ENCODE measurements at places on chromosomes 12 and 14. TPM values are rescaled to one million over a fixed set of nuclear protein-coding genes. Genes with fewer than 3 reads are reported as not detected.

GRCh38 chr12:120228291-120229070 is 27.6 kb upstream of the RPLP0 start:
- DNase-seq: peak; percentile 97
- peak overlapping the region; percentile 95 for H3K27ac ChIP-seq
- H3K36me3 ChIP-seq: peaks cover 11% of the 10 kb centered on the region

The PKP2 gene
- 37.1 TPM for polyA plus RNA-seq

DNA sequence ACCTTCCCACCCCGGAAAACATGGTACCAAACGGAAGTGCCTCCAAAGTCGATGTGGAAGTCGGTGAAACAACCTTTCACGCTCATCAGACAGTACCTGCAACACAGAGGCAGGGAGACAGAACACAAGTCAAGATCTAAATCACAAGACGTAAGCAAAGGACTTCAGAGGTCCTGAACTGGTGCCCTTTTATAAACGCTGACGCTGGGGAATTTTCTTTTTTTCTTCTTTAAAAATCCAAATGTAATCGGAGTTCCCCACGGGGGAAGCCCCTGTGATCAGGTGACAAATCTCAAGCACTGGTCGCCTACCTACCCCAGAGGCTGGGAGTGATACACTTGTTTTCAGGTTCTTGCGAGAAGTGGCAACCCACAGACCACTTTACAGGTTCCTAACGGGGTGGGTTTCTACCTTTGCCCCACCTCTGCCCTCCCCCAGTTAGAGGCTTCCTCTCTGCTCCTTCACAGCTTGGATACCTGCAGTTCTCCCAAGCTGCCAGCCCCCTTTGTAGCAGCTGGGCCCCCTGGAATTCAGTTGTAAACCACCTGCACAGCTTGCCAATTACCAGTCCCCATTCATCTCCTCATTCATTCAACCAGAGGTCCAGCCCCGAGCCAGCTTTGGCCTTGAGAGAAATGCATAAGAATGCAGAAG is 46.2 kb downstream of the KDM2B start:
- H3K4me1 ChIP-seq: peaks cover 24% of the 10 kb centered on the region
- H3K36me3 ChIP-seq: peaks cover 24% of the 10 kb centered on the region
- no peak for DNase-seq

The MYO1H gene
- polyA plus RNA-seq: 1.0 TPM

DNA sequence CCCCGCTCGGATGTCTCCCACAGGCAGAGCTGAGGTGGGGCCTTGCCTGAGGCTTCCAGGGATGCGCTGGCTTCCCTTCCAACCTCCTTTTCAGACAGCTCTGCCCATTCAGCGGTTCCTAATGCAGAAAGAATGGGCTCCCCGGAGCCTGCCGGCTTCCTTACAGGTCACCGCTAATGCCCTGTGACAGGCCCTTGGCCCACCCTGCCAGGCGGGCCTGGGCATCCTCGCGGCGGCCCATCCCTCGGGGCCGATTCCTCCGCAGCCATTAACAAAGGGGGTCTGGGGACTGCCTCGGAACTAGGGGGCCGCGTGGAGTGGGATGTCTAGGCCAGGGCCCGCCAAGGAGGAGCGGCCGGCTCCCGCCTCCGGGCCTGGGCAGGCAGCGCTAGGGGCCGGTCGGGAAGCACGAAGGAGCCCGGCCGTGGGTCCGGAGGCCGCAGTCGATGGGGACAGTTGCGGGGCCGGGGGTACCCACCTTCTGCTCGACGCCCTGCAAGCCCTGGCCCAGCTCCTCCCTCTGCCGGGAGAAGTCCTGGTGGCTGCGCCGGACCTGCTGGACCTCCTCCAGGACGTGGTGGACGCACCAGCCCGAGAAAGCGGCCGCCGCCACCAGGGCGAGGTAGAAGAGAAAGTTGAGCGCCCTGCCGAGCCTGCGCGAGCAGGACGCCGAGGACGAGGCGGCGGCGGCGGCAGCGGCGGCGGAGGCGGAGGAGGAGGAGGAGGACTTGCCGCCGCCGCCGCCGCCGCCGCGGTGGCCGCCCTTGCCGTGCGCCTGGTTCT is 738 bp downstream of the CKAP4 start:
- DNase-seq: peak; percentile 69
- peak overlapping the region; percentile 78 for H3K4me3 ChIP-seq
- peak overlapping the region; percentile 55 for H3K27ac ChIP-seq
- H3K36me3 ChIP-seq: peaks cover 7% of the 10 kb centered on the region
- H3K27me3 ChIP-seq: no peaks in the 10 kb centered on the region

DNA sequence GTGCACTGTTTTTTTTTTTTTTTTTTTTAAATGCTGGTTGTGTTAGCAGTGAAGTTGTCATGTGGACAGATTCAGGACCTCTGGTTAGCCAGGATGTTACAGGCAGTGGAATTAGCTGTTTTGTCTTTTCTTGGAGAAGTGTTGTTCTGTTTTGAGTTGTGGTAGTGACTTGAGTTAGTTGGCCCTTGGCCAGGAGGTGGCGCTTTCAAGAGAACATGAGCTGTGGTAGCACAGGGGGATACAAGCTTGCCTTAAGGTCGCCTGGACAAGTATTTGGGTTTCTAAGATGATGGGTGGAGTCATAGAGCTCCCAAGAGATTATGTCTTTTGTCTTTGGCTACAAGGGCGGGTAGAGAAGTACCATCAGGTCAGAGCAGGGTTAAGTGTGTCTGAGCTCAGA is 33.3 kb upstream of the CCDC198 start:
- DNase-seq: no peak
- H3K4me3 ChIP-seq: no peak overlapping the region
- H3K4me1 ChIP-seq: no peaks in the 10 kb centered on the region
- no peaks in the 10 kb centered on the region for H3K27me3 ChIP-seq
- no peaks in the 10 kb centered on the region for H3K36me3 ChIP-seq

The GSG1 gene
- polyA plus RNA-seq: 1.6 TPM

GRCh38 chr12:91367234-91367849 is 184.7 kb upstream of the DCN start:
- H3K36me3 ChIP-seq: no peaks in the 10 kb centered on the region
- no peak overlapping the region for H3K4me3 ChIP-seq
- DNase-seq: no peak
- no peak overlapping the region for H3K27ac ChIP-seq
- no peaks in the 10 kb centered on the region for H3K4me1 ChIP-seq
- H3K27me3 ChIP-seq: no peaks in the 10 kb centered on the region

The OLR1 gene
- 2.6 TPM for polyA plus RNA-seq

DNA sequence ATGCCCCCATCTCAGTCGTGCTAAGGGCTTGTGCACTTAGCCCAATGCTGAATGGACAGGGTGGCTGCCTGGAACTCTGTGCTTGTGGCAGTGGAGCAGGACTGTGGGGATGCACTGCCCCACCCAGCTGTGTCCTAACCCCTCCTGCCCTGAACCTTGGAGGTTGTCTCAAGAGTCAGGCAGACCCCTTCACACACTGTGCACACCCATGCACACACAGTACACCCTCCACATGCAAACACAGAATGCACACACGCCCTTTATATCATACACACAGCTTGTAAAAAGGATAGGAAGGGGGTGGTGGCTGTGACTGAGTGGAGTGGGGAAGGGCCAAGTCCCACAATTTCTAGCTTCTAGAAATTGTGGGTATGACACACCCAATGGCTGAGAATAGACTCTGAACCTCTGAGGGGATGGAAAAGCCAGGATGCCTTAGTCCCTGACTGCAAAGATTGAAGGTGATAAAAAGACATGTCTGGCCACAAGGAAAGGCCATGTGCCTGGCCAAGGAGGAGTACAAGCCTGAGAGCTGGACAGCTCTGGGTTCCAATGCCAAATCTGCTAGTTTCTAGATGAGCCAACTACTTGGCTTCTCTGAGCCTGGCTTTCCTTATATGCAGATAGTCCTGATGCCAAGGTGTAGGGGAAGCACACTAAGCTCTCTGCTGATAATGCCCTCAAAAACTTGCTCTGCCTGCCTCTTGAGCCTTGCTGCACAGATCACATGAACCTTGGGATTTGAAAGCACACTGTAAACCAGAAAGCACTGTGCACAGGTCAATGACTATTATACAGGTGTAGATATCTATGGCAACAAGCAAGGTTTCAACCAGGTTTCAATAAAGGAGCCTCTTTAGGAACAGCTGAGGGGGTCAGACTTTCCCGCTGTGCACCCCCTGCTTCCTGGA is 8.4 kb downstream of the KRT8 start:
- DNase-seq: peak; percentile 79
- peaks cover 61% of the 10 kb centered on the region for H3K4me1 ChIP-seq
- peak overlapping the region; percentile 99 for H3K27ac ChIP-seq
- H3K4me3 ChIP-seq: no peak overlapping the region
- H3K27me3 ChIP-seq: no peaks in the 10 kb centered on the region

- H3K36me3 ChIP-seq: no peaks in the 10 kb centered on the region
- H3K27ac ChIP-seq: no peak overlapping the region
- H3K4me3 ChIP-seq: no peak overlapping the region
- peaks cover 3% of the 10 kb centered on the region for H3K27me3 ChIP-seq
- no peaks in the 10 kb centered on the region for H3K4me1 ChIP-seq
These were observed 45.0 kb upstream of the STAB2 start for GRCh38 chr12:103542078-103542477.

The SLC25A47 gene
- 0.37 TPM for polyA plus RNA-seq

DNA sequence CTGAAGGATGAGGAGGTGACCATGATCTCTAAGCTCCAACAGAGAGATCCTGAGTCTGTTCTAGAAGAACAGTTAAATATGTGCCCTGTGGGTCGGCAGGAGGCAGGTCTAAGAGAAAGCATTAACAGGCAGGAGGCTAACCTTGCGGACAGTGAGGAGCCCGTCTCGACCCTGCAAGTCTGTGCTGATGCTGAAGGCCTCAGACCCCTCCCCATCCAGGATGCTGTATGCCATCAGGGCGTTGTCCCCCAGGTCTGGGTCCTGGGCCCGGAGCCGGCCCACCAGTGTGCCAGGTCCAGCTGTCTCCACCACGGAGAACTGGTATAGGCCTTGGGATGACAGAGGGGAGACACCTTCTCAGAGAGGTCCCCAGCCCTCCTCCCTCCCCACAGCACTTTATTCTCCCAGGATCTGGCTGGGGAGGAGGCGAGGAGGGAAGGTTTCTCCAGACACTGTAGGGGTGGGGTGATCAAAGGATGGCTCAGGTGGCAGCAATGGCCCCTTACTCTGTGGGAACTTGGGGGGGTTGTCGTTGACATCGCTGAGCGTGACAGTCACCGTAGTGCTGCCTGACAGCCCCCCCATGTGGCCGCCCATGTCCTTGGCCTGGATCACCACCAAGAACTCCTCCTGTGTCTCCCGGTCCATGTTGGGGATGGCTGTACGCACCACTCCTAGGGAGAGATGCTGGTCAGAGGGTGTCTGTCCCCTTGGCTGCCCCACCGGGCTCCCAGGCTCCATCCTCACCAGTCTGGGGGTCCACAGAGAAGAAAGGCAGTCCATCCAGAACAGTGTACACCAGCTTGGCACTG is 3.1 kb downstream of the CDH24 start:
- no peak overlapping the region for H3K27ac ChIP-seq
- DNase-seq: no peak
- H3K4me3 ChIP-seq: no peak overlapping the region
- H3K4me1 ChIP-seq: peaks cover 13% of the 10 kb centered on the region

The OR4L1 gene
- not detected for polyA plus RNA-seq

DNA sequence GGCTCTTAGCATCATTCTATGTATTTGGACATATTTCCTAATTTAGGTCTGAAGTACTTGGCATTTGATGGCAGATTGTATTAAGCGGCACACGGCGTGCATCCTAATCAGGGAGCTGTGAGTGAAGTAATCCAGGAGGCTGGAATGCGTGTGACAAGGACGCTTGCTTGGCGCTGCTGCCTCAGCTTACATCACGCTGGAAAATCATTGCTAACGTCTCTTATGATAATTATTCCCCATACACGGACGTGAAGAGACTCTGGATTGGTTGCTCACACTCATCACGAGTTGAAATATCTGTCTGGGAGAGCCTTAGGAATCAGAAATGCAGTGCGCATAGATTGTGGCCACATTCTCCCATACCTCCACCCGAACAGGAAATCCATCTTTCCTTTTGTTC is 85.3 kb downstream of the FBXW8 start:
- no peak overlapping the region for H3K4me3 ChIP-seq
- no peaks in the 10 kb centered on the region for H3K27me3 ChIP-seq
- peaks cover 28% of the 10 kb centered on the region for H3K36me3 ChIP-seq
- H3K27ac ChIP-seq: no peak overlapping the region
- DNase-seq: no peak
- H3K4me1 ChIP-seq: no peaks in the 10 kb centered on the region
